ENCODE measurements at places on chromosomes 5 and 9. TPM values are rescaled to one million over a fixed set of nuclear protein-coding genes. Genes with fewer than 3 reads are reported as not detected.

GRCh38 chr9:76181020-76181641, 213.1 kb downstream of the RFK start:
- peak; percentile 99 for DNase-seq

- DNase-seq, result peak; percentile 49
Measured at GRCh38 chr5:67030289-67031056, 166.1 kb downstream of the CD180 start.

GRCh38 chr5:1788828-1789227, 10.8 kb downstream of the MRPL36 start:
- no peak for DNase-seq

- peak; percentile 76 for DNase-seq
Measured at GRCh38 chr9:93058355-93059010, at the start of gene SUSD3. TSS of gene SUSD3 (plus strand) at chr9:93058701. CDS start at chr9:93058743, 42 bp downstream.

- peak; percentile 81 for DNase-seq
Measured at GRCh38 chr9:129174724-129175514, 3.1 kb downstream of the IER5L start.

GRCh38 chr5:129049126-129049799, 45.3 kb upstream of the ISOC1 start:
- no peak for DNase-seq

Gene PCDHGB4
- total RNA-seq, result not detected

Gene SPATA24
- total RNA-seq, result 6.5 TPM

Gene ANGPTL2
- not detected for total RNA-seq

Gene IL5
- total RNA-seq, result not detected

Gene IFNK
- total RNA-seq, result not detected

Gene BRD8
- total RNA-seq, result 171 TPM
